ENCODE measurements at places on chromosomes 1 and 21.

DNA sequence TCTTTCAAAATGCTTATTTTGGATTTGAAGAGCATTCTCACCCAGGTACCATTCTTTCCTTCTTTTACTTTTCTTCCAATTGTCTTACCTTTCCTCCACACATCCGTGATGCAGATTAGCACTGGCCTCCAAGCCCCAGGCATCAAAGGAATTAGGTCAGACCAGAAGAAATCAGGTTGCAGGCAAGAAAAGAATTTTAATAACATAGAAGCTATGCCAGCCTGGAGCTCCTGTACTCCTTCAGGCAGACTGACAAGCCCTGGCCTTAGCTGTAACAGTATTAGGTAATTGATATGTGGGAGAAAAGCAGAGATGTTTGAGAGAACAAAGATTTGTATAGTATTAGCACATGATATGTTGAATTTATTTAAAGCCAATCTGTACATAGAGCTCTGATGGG is 390.4 kb upstream of the ADGRL2 start:
- no peak for DNase-seq

- no peak for DNase-seq
Observed at GRCh38 chr21:38800924-38801744, 4.6 kb upstream of the ETS2 start.

- no peak for DNase-seq
Observed at GRCh38 chr1:16433030-16433429, 4.2 kb downstream of the SPATA21 start.

DNA sequence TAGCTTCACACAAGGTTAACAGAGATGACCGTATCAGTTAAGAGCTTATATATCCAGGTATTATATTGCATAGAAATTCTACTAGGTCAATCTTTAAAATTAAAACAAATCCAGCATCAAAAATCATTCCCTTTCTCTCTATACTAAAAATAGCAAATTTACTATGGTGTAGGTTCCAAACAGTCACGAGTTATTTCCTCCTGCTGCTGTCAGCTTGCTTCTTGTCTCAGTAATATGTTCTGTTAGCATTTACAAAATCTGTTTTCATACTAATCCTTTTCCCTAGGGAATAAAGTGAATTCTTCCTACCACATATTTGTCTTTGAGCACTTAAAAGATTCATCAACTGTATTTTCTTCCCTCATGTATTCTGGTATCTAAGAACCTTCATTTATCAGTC is 2.5 kb downstream of the WDR26 start:
- DNase-seq, result peak; percentile 34

DNA sequence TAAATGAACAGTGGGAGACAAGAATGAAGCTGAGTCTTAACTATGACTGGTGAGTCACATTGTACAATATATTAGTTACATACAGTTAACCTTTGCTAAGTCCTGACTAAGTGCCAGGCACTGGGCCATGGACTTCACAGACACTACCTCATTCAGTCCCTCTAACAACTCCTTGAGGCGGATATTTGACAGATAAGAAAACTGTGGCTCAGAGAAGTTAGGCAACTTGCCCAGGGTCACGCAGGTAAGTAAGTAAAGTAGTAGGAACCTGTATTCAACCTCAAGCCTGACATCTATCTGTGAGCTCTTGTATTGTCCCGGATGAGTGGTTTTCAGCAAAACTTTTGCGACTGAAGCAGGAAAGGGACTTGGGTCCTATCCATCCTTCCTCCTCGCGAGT is 62.1 kb downstream of the GNG12 start:
- peak; percentile 78 for DNase-seq

DNA sequence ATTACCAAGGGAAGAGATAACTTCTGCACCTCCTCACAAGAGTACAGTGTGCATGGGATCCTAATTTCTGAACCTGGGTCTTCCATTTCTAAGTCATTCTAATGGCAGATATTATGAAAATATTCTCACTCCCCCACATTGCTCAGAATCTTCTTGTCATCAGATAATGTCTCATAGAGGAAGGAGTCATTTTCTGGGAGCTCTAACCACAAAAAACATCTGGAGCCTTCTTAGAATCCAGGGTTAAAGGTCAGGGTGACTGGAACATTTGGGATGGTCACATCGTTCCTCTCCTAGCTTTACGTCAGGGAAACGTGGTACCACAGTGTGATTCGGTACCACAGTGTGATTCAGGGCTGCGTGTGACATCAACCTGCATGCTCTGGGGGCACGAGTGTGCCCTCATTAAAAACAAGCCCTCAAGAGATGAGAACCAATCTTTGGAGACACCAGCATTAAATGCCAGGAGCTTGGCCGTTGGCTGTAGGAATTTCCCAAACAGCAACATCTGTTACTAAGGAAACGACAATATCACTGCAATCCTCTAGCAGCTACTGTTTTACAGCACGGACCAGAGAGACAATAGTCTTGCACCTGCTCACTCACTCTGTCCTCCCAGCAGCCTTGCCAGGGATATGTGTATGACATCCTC is 179.1 kb downstream of the PSMG1 start:
- no peak for DNase-seq
